GF-D8 (cell line): ENCODE measurements at places on chromosomes 1 and 21.

GRCh38 chr1:40986328-40986783 lies 6.9 kb downstream of the CTPS1 start:
- no peak for DNase-seq

DNA sequence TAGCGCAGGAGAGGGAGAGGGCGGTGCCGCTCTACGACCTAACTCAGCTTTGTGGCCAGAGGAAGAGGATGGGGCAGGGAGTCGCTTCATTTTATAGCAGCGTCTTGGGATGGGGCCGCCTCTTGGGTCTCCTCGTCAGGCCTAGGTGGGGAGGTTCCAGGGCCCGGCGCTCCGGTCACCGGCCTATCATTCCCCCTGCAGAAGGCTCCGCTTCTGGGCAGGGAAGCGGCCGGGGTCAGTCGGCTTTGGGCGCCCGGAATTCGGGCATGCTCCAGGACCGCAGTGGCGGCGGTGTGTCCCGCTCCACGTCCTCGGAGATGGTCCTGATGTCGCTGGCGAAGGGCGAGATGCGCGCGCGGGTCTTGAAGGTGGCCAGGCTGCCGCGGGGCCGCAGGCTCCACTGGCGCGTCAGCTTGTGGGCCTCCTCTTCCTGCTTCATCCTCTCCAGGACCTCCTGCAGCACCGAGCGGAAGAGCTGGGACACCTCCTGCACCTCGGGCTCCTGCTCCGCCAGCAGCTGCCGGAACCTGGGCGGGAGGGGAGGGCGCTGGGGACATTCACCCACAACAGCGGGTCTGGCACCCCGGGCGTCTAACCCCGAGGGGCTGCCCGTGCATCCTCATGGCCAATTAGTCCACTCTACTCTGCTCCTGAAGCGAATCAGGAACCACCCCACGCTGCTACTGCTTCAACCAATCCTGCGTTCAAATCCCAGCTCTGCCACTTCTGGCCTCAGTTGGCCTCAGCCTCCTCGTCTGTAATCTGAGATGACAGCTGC lies 13.0 kb downstream of the RD3 start:
- DNase-seq = no peak

DNA sequence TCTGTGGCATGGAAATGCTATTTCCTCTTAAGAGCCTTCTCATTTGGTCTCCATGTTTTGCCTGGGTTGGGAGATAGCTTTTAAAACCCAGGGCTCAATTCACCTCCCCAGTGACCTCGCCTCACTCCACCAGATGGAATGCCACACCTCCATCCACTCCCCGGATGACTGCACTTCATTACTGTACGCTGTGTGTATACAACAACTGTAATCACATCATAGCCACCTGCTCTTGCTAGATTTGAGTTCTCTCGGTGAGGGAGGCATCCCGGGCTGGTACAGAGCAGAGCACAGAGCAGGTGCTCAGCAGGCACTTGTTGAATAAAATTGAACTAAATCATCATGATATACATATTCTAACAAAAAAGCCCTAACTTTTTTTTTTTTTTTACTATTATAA lies 26.0 kb downstream of the SDE2 start:
- no peak for DNase-seq

DNA sequence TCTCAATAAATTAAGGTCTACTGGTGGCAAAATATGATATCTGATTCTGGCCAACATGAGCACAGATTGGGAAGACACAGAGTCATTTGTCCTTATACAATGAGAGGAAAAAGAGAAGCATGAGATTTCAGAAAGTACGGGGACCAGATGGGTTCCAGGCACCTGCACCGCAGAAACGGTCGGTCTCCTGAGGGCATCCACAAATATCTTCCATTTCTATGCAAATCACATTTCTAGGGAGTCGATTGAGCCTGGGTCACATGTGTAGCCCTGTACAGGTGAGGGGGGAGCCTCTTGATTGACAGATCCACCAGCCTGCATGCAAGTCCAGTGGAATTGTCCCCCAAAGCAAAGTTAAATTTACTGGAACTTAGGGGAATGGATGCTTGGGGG lies 415.6 kb downstream of the NPHP4 start:
- no peak for DNase-seq

GRCh38 chr1:239058190-239058589 lies 328.2 kb upstream of the CHRM3 start:
- DNase-seq = no peak

- no peak for DNase-seq
These were observed 29.3 kb downstream of the C1orf116 start for GRCh38 chr1:207003210-207003609.

GRCh38 chr1:36109041-36109679 lies 15.9 kb downstream of the COL8A2 start:
- peak; percentile 25 for DNase-seq

DNA sequence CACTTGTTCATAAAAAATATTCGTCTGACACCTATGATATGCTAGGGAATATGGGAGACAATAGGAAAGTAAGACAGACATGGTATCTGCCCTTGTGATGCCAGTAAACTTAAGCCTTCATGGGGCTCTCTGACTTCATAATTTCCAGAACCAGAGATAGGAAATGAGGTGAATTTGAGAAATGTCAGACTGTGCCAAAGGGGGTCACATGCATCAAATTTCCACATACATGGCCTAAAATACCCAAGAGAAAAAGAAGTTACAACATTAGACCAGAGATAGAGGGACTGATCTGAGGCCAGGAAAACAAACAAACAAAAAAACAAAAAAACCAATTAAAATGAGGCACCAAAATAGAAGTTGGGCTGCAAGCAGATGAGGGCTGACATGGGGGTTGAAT lies 75.7 kb downstream of the DISC1 start:
- DNase-seq = no peak

GRCh38 chr21:34715985-34716596 lies 47.3 kb downstream of the CLIC6 start:
- no peak for DNase-seq

- DNase-seq = no peak
These were observed 340.4 kb upstream of the VAMP3 start for GRCh38 chr1:7430691-7431090.

DNA sequence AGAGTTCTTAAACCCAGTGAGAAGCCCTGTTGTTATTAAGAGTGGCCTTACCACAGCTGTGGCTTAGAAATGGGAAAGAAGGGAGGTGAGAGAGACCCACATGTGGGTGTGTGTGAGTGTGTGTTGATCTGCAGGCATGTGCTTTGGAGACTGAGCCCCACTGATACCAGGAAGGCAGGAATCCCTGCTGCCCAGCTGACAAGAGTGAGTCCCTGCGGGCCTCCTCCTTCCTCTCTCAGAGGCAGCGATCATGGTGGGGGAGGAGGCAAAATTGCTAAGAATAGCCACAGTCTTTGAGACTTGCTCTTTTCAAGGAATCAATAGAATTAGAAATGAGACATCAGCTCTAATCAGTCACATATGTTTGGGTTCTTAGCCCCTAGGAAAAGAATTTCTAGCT lies 87.0 kb upstream of the WARS2 start:
- DNase-seq = no peak

GRCh38 chr1:161432091-161432490 lies 64.4 kb upstream of the CFAP126 start:
- DNase-seq = no peak

DNA sequence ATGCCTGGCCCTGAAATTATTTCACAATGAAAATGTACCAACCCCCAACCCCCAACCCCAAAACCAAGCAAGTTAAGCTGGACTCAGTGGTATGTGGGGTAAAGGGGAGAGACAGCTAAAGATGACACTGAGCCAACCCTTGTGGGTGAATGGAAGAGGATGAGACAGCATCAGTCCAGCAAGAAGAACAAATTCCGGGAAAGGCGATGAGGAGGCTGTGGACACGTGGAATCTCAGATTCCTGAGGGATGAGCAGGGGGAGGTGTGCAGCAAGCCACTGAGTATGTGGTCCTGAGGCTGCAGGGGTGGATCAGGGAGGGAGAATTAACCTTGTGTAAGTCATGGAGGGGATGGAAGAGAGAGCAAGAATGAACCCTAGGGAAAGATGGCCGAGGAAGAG lies 14.4 kb upstream of the ZNF362 start:
- DNase-seq = no peak

DNA sequence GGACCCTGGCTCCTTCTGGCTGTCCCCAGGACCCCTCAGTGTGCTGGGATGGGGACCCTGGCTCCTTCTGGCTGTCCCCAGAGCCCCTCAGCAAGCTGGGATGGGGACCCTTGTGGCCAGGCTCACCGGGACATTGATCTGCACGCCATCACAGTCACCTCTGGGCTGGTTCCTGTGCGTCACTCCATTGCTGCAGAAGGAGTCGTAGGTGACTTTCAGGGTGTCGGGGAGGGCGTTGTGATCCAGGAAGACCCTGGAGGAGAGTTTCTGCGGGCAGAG lies 19.7 kb upstream of the PTTG1IP start:
- DNase-seq = no peak

DNA sequence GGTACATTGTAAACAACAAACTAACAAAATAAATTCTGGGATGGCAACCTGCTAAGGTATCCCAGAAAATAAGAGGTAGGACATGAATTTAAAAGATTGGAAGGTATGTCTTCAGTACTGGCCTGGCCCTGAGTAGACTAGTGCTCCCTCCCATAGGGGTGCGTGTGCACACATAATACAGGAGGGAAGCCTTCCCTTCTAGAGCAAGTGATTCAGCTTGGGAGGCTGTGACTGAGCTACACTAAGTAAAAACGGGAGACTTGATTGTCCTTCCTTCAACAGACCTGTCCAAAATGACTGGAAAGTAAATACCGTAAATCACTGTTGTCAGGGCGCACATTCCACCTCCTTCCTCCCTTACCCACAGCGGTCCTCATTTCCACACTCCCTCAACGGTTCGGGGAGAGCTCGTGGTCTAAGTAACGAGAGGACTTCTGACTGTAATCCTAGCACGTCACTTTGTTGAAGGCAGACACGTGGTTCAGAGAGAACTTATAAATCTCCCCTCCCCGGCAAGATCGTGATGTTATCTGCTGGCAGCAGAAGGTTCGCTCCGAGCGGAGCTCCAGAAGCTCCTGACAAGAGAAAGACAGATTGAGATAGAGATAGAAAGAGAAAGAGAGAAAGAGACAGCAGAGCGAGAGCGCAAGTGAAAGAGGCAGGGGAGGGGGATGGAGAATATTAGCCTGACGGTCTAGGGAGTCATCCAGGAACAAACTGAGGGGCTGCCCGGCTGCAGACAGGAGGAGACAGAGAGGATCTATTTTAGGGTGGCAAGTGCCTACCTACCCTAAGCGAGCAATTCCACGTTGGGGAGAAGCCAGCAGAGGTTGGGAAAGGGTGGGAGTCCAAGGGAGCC lies at the start of gene TGFB2:
Gene TGFB2 (plus strand): TSS at position 523 of the 859 bp plus-strand sequence. CDS start 1,366 bp downstream, outside the sequence.
- DNase-seq = peak; percentile 23

DNA sequence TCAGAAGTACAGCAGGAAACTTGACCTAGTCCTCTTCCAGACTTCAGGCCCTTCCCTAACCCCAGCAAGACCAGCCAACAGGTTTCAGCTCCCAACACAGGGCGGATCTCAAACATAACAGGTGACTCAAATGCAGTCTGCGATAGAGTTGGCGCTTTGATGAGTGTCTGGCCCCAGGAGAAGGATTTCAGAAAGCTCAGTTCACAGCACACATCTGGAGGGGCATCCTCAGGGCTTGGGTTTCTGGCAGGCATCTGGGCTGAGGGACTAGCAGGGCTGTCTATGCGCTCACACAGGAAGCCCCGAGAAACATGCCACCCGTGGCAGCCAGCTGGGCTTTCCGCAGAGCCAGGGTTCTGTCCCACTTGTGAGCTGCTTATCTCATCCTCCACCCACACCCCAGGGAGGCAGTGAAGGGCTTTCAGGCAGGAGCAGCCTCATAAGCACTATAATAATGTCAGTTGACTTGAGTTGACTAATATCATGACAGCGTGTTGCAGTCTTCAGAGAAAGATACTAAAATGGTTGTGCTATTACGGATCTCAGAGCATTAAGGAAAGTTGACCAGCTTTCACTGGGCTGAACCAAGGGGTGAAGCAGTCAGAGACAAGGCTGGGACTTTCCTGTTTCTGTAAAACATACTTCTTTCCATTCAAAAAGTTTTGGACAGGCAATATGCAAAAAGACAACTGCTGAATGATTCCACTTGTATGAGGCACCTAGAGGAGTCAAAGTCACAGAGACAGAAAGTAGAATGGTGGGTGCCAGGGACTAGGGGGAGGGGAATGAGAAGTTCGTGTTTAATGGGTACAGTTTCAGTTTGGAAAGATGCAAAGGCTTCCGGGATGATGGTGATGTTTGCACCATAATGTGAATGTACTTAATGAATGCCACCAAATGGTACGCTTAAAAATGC lies 233.0 kb upstream of the IRF2BP2 start:
- DNase-seq = no peak

DNA sequence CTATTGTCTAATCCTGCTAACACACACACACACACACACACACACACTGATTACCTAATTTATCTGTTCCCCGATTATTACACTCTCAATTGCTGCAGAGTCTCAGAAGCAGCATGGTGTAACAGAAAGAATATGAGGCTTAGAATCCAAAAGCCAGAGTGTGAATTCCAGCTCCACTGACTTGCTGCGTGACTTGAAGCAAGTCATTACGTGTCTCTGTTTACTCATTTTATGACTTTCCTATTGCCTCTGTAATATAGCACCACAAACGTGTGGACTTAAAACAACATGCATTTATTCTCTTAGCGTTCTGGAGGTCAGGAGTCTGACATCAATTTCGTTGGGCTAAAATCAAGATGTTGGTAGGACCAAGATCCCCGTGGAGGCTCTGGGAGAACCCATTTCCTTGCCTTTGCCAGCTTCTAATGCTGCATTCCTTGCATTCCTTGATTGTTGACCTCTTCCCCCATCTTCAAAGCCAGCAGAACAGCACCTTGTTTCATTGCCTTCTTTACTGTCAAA lies 55.9 kb upstream of the ATP5PO start:
- no peak for DNase-seq

DNA sequence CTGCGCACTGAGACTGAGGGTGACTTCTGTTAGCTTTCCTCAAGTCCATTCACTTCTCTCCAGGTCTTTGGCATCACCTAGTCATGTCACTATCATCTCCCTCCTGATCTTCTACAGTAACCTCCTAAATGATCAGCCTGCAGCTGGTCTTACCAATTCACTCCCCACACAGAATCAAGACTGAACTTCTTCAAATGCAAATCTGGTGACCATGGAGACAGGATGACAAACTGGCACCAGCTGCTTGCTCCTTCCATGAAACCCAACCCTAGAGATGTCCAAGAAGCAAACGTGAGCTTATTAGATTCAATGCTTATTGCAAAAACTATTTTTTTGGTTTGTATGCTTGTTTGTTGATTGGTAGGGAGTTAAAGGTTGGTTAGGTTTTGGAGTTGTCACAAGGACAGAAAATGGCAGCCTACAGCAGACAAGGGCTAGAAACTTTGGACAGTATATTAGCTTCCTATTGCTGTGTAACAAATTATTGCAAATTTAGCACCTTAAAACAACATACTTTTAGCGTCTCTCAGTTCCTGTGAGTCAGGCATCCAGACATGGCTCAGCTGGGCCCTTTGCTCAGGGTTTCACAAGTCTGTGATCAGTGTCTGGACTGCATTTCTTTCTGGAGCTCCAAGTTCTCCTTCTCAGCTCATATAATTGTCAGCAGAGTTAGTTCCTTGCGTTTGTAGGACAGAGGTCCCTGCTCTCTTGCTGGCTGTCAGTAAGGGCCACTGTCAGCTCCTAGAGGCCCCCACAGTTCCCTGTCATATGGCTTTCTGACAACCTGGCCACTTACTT lies 53.3 kb upstream of the GJA8 start:
- no peak for DNase-seq

- no peak for DNase-seq
These were observed 41.6 kb upstream of the APP start for GRCh38 chr21:26212220-26212619.
